H7 (cell line): ENCODE measurements at places on chromosomes 12 and 14. TPM values are rescaled to one million over a fixed set of nuclear protein-coding genes. Genes with fewer than 3 reads are reported as not detected.

DNA sequence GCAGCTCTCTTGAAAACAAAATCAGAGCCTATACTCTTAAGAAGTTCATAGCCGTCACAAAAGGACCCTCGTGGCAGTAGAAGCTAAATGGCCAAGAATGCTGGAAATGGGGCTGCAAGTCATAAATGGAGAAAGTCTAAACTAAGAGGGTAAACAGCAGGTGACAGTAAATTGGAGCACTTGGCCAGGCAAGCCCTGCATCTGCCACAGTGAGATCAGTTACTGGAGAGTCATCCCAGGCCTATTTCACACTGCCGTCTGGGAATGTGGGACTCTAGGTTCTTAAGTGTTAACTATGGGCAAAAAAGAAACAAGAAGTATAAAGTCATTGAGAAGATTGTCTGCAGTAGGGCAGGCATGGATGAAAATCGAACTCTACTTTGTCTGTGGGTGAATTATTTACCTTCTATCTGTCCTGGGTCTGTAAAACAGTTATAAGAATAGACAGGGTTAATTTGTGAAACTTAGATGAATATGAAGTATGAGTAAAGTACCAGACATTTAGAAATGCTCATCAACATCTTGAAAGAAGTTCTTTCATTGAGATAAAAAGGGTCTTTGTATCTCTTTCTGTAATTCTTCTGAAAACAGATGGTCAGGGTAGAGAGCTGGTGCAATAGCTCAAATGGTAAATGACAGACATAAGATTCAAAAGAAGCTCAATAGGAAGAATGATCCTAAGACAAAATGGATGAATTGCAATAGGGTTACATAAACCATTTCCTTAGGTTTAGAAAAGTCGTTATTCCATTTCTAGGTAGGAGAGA lies 792.5 kb downstream of the DIO2 start:
- no peak for DNase-seq

DNA sequence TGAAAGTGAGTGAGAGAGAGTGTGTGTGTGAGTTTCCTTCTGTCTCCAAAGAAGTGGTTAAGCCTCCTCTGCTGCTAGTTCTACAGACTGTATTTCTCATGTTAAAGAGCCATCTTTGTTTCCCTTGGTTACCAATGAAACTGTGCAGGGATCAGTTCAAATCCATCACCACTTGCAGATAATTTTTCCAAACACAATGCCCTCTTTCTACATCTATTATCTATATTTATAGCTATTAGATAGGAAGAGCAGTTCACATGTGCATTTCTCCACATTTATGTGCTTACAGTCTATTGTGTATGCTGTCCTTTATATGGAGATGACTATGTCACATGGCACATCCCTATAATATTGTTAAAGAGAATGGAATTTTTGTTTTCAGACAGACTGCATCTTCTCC lies 2.2 kb upstream of the DAAM1 start:
- DNase-seq: no peak

Gene RASSF9
- 0.41 and 0.87 TPM in 2 replicates for total RNA-seq

Gene IQSEC3
- 0.45 and 0.81 TPM in 2 replicates for total RNA-seq

- DNase-seq: no peak
These were observed 41.6 kb upstream of the LRIG3 start for GRCh38 chr12:58961906-58962305.
